ENCODE measurements at places on chromosomes 12 and 14. TPM values are rescaled to one million over a fixed set of nuclear protein-coding genes. Genes with fewer than 3 reads are reported as not detected.

AQP5 gene
- total RNA-seq: 2.2 TPM

GRCh38 chr12:7107636-7108002 is 1.4 kb downstream of the C1RL start:
- H3K27me3 ChIP-seq: no peaks in the 10 kb centered on the region
- H3K4me3 ChIP-seq: peak overlapping the region; percentile 81
- peaks cover 12% of the 10 kb centered on the region for H3K4me1 ChIP-seq
- DNase-seq: no peak
- H3K36me3 ChIP-seq: no peaks in the 10 kb centered on the region

GRCh38 chr12:75526655-75527511 is 15.5 kb upstream of the KRR1 start:
- no peaks in the 10 kb centered on the region for H3K27me3 ChIP-seq
- H3K4me1 ChIP-seq: no peaks in the 10 kb centered on the region
- no peak overlapping the region for H3K27ac ChIP-seq
- DNase-seq: peak; percentile 61
- H3K4me3 ChIP-seq: no peak overlapping the region

CLEC2D gene
- total RNA-seq: 7.1 TPM

DNA sequence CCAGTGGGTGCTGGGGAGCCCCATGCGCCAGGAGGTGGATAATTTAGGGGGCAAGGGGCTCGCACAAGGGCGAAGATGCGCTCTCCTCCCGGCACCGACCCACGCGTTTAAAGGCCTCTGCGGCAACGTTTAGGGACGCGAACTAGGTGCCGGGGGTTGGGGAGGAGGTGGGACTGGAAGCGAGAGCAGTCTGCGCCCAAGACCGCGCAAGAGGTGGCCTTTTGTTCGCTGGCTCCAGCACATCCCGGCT is 1.3 kb downstream of the SLC38A1 start:
- H3K4me1 ChIP-seq: peaks cover 53% of the 10 kb centered on the region
- H3K27me3 ChIP-seq: no peaks in the 10 kb centered on the region
- peak overlapping the region; percentile 90 for H3K4me3 ChIP-seq
- no peak for DNase-seq

- peak; percentile 41 for DNase-seq
- no peaks in the 10 kb centered on the region for H3K27me3 ChIP-seq
- H3K36me3 ChIP-seq: no peaks in the 10 kb centered on the region
- H3K4me1 ChIP-seq: peaks cover 61% of the 10 kb centered on the region
- H3K27ac ChIP-seq: peak overlapping the region; percentile 88
- H3K4me3 ChIP-seq: peak overlapping the region; percentile 14
Observed at GRCh38 chr12:111434680-111435338, 29.1 kb downstream of the SH2B3 start.

DNA sequence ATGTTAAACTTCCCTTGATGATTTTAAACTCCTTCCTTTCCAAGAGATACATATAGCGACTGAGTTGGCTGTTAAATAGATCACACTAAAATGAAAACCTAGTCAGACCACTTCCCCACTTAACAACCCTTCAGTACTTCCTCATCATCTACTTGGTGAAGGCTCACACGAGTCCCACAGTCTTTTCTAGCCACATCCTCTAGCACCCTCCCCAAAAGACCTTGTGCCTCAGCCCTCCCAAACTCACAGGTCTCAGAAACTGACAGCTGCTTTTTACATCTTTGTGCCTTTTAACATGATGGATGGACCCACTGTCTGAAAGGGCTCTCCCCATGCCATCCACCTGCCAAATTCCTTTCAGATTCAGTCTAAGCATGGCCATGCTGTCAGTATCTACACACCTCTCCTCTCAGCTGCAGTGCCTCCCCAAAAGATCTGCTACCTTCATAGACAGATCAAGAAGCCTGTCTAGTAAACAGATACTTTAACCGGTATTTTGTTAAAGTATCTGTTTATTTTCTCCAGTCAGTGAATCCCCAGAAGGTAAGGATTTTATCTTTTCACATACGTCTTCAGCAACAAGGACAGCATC is 65.1 kb upstream of the GPHB5 start:
- H3K36me3 ChIP-seq: peaks cover 34% of the 10 kb centered on the region
- no peak overlapping the region for H3K4me3 ChIP-seq

ADSS1 gene
- 11.6 TPM for total RNA-seq

- no peaks in the 10 kb centered on the region for H3K4me1 ChIP-seq
- peaks cover 5% of the 10 kb centered on the region for H3K36me3 ChIP-seq
- H3K27ac ChIP-seq: no peak overlapping the region
Observed at GRCh38 chr14:70317969-70318634, 41.4 kb downstream of the COX16 start.

SARNP gene
- 96.0 TPM for total RNA-seq

TPH2 gene
- total RNA-seq: 1.0 TPM

- H3K27me3 ChIP-seq: no peaks in the 10 kb centered on the region
- no peaks in the 10 kb centered on the region for H3K36me3 ChIP-seq
- peak overlapping the region; percentile 57 for H3K27ac ChIP-seq
- H3K4me1 ChIP-seq: peaks cover 41% of the 10 kb centered on the region
Observed at GRCh38 chr12:70290116-70290515, 46.9 kb downstream of the CNOT2 start.
